ENCODE measurements at places on chromosomes 2 and 18. TPM values are rescaled to one million over a fixed set of nuclear protein-coding genes. Genes with fewer than 3 reads are reported as not detected.

DNA sequence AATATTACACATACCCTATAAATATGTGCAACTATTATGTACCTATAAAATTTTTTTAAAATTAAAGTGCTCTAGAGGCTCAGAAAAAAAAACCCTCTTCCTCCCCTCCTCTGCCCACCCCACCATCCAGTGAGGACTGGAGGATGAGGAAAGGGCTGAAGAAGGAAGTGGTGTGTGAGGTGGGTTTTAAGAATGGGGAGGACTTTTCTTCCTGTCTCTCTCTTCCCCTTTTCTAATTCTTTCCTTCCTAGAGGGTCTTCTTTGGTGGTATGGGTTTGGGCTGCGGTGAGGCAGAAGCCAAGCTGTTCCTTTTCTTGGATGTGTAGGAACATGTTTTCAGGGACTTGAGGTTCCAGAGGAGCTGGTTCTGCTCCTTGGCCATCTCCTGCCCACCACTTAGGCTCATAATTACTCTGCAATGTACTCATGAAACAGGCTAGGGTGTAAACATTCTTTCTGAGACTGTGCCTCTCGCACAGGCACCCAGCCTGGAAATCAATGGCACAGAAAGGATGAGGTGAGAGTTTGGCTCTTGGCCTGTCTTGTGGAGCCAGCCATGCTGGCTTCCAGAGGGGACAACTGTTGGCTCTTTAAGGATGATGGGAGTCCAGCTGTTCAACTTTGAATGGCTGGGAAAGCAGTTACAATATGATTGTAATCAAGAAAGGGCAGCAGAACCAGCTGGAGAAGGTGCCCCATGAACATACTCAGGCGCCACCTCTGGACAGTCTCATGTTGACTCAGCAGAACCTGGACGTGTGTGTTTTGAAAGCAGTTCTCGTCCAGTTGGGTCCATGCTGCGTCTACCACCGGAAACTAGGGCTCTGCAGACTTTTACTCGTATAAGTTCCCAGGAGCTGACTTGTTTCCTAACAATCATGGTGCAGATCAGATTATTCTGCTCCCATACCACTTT, 38.3 kb downstream of the IL1RL2 start:
- DNase-seq = no peak

Gene TUBB8B
- 0.66 TPM for total RNA-seq

Gene AMER3
- total RNA-seq = not detected

GRCh38 chr18:261398-262073, 6.3 kb downstream of the THOC1 start:
- no peak for DNase-seq

DNA sequence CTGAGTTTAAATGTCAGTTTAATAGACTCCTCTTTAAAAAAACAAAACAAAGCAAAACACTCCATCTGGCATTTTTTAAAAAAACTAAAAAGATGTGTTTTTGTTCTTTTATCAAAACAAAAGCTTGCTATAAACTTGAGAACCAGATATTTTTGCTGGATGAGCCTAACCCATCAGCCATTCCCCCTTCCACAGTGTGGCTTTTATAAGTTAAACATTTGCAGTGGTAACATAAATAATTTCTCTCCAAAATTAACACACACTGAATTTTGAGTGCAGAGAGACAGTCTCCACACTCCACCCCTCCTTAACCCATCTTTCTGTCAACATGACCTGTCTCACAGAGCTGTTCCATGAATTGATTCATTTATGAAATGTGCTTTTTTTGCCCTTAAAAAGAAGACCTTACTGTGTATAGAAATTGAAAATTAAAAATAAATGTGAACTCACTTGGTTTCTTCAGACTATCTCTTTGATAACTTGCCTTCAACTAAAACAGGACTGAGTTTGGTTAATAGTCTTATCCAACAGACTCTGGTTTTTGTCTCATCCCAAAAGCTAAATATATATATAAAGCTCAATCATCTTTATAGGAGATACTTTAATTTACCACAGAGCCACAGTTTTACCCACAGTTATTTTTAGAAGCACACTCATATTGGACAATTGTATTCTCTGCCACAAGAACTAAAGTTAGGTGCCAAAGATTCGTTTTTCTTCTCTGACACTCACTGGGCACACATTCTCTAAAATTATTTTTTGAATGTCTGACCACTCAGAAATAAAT, 64.8 kb upstream of the STK39 start:
- DNase-seq = no peak

DNA sequence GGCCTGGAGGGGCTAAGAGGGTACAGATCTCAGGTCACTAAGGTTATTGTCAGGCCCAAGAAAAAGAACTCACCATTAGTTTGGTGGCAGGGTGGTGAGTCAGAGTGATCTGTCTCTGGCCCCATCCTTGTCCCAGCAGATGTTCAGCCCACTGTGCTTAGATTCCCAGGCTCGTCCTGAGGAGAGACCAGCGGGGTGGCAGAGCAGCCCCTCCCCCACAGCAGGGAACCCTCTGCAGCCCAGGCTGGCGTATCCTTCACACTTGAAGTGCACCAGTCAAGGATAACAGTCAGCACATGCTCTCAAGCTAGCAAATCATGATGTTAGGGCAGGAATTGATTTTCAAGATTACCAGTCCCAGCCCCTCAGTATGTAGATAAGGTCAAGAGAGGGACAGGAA, 43.1 kb downstream of the TMEM185B start:
- DNase-seq = no peak

DNA sequence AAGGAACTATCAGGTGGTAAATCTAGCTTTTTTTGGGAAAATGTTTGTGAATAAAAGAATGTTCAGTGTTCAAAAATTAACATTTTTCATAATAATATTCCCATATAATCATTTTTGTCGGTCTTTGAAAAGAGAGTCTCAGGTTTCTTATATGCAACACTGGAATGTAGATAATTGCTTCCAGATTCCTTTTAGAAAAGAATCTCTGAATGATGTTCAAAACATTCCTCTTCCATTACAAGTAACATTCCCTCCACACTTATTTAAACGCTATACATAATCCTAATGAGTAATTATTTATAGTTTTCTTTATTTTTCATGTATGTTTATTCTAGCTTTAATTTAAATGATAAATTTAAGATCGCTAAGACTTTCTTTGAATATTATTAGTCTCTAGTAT, 7.0 kb downstream of the ZSWIM2 start:
- DNase-seq = no peak

GRCh38 chr2:135168204-135168856, 116.2 kb downstream of the RAB3GAP1 start:
- DNase-seq = no peak

- DNase-seq = no peak
Observed at GRCh38 chr2:25197336-25198208, 29.2 kb upstream of the POMC start.

DNA sequence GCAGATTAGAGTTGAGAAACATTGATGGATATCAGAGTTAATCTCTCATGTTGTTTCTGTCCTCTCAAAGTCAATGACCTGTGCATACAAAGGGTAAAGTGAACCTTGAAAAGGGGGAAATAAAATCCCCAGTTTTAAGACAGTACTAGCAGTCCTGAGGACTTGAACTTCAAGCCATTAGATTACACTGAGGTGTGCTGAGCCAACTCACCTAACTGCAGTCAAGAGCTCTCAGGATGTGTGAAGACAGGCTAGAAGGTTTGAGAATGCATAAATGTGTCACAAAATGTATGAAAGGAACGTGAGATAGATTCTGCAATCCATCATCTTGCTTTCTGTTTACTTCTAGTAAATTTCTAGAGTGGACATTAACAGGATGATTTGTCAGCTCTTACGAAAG, 35.5 kb downstream of the DOCK10 start:
- DNase-seq = no peak

- DNase-seq = no peak
Observed at GRCh38 chr2:224934526-224935188, 107.6 kb downstream of the DOCK10 start.

GRCh38 chr2:84857566-84857965, 23.3 kb downstream of the TRABD2A start:
- DNase-seq = no peak

DNA sequence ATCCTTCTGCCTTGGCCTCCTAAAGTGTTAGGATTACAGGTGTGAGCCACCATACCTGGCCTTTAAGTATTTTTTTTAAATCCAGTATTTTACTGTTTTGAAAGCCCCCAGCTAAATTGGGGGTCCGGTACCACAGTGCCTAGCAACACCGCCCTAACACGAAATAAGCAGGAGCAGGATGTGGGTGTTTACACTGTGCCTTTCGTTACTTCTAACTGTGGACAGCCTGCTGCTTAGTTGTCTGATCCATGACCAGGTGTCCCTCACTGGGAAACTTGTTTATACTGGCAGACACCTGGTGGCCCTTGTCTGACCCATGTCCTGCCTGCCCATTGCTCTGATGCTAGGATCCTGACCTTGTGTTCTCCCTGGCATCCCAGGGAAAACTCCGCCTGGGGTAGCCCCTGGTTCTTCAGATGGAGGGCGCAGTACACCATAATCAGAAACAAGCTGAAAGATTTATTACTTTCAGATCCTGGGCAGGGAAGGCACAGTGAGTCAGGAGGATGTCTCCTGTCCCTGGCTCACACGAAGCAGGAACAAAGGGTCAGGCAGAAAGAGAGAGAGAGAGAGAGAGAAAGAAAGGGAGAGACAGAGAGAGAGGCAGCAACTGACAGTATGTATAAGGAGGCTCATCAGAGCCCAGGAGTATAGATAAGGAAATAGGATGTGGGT, 55.7 kb downstream of the NCAPH start:
- no peak for DNase-seq

Gene LINC00305
- not detected for total RNA-seq

Gene SLC23A3
- total RNA-seq = 3.4 TPM

Gene FEV
- not detected for total RNA-seq

GRCh38 chr2:84816426-84817026, 64.4 kb downstream of the TRABD2A start:
- DNase-seq = no peak

- no peak for DNase-seq
Observed at GRCh38 chr2:25615386-25615785, 58.0 kb downstream of the DTNB start.

- DNase-seq = no peak
Observed at GRCh38 chr2:14944562-14945346, 312.2 kb downstream of the LRATD1 start.

DNA sequence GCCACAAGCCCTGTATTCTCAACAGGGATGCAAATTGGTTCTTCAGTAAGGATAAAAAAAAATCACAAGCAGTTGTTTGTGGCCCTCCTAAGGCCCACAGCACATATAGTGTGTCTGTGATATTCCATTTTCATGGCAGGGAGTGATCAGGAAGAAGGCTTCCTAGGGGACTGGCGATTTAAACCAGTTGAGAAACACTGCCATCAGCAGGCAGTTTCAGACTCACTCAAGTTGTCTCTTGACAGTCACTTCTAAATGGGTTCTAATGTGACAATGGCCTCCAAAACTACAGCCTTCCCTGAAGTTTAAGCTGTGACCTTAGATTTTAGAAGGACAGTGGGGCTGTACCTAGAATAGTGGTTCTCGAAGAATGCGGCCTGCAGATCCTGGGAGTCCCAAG, 6.0 kb downstream of the CIAO1 start:
- DNase-seq = no peak

- DNase-seq = no peak
Observed at GRCh38 chr18:49149011-49149410, 198.2 kb upstream of the SMAD7 start.

GRCh38 chr2:202278036-202278760, 12.6 kb downstream of the NOP58 start:
- no peak for DNase-seq

GRCh38 chr2:20584045-20584398, 66.9 kb downstream of the HS1BP3 start:
- no peak for DNase-seq

DNA sequence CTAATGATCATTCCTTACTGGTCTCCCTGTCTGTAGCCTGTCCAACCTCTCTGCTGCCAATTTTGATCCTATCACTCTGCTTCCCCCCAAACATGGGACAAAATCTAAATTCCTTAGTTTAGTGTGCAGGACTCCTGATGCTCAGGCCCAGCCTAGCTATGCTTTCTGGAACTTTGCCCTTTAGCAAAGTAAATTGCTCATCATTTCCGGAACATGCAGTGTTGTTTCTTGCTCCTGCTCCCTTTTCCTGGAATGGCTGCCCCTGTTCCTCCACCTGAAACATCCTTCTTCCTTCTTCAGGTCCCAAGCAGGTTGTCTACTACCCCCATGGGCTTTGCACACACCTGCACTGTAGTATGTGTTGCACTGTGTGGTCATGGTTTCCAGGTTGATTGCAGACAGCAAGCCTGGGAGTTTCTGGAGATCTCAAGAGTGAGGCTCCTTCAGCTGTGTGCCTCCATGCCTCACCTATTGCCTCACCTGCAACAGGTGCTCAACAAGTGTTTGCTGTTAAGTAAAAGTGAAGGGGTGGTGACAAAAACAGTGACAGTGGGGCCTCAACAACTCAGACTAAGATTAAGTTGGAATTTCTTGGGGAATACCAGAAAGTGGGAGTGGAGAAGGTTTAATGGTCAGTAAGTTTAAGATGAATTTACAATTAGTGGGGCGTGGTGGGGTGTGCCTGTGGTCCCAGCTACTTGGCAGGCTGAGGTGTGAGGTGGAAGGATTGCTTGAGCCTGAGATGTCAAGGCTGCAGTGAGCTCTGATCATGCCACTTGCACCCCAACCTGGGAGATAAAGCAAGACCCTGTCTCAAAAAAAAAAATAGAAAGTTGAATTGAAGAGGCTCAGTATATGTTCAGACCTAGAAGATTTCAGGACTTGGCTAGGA, 120.0 kb downstream of the DNAH6 start:
- DNase-seq = no peak

- DNase-seq = no peak
Observed at GRCh38 chr2:237833546-237833945, 25.9 kb upstream of the RAMP1 start.

Gene CYP1B1
- total RNA-seq = 39.0 TPM

GRCh38 chr2:122663620-122664019, 908.2 kb downstream of the TSN start:
- DNase-seq = no peak

DNA sequence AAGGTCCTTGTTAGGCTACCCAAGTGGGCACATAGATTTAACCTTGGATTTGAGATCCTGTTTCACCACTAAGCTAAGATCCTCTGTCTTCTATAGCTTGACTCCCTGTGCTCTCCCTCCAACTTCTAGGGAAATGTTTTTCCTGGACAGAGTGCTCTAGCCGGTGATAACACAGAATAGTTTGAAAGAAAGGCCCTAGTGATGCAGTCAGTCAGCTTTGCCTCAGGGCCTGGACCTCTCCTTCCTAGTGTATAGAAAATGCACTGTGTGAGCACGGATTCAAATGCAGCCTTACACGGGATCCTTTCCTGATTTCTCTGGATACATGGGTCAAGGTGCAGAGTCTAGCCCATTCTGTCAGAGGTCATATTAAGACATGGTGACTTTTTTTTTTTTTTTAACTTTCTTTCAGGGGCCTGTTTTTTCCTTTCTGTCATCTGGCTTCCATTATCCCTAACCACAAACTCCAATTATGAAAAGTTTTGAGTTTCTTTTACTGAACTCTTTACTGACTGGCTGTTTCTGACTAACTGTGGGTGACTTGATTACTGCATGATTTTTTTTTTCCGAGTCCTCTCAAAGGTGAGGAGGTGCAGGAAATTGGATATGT, 122.6 kb downstream of the LRP1B start:
- DNase-seq = no peak

DNA sequence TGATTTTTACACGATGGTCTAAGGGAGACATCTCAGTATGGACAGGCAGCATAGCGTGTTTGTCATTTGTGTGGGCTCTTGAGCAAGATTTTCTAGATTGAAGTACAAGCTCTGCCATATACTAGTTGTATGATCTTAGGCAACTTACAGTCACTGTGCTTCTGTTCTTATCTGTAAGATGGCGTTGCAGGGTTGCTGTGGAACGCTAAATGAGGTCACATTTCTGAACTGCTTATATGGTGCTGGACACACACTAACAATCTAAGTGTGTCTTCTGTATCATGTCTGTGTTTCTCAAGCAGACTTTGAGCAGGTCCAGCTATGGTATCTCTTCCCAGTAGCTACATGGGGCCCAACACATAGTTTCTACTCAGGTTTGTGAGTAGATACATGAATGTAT, 29.2 kb downstream of the PARD3B start:
- no peak for DNase-seq

All from breast epithelium (tissue), 4 donors.